ENCODE measurements at places on chromosomes 12 and 14. TPM values are rescaled to one million over a fixed set of nuclear protein-coding genes. Genes with fewer than 3 reads are reported as not detected.

SYNDIG1L gene
- total RNA-seq = 3.0 TPM

TCL1B gene
- 9.6 TPM for total RNA-seq

ERH gene
- 454 TPM for total RNA-seq

CLEC6A gene
- total RNA-seq = not detected

PLEKHD1 gene
- total RNA-seq = 0.48 TPM

NCAPD2 gene
- total RNA-seq = 132 TPM

TMEM52B gene
- total RNA-seq = not detected

RHOJ gene
- not detected for total RNA-seq

RIPK3 gene
- total RNA-seq = 0.39 TPM

PMCH gene
- total RNA-seq = not detected

SDS gene
- not detected for total RNA-seq

REP15 gene
- total RNA-seq = 0.80 TPM

IL26 gene
- not detected for total RNA-seq

HSPB8 gene
- 11.7 TPM for total RNA-seq

GLIPR1L1 gene
- total RNA-seq = 1.7 TPM
